ENCODE measurements at places on chromosomes 12 and 14.

DNA sequence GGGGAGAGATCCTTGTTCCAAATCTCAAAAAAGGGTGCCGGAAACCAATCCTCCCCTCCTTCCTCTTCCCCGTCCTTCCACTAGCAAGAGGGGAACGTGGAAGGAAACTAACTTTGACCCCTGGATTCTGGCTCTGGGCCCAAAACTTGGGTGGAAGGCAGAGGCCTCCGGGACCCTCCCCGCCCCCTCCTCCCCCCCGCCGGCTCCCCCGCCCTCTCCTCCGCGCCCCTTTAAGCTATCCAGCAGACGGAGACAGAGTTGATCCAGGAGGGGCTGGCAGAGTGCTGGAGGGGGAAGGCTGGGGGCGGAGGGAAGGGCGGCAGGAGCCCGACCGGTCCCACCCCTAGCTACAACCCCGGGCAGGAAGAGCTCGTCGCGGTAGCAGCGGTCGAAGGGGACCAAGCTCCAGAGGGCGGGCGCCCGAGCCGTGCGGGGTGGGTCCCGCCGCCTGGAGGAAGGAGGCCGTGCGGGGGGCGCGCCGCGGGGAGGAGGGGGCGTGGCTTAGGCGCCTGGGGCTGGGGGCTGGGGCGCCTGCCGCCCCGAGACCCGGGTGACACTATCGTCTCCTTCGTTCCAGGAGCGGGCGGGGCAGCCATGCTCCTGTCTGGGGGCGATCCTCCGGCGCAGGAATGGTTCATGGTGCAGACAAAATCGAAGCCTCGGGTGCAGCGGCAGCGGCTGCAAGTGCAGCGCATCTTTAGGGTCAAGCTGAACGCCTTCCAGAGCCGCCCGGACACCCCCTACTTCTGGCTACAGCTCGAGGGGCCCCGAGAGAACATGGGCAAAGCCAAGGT lies at the start of gene NYNRIN:
Gene NYNRIN, plus strand, starts transcription at position 351 of the 794 bp plus-strand sequence. Its CDS starts 244 bp downstream, at position 595.
- DNase-seq, result peak; percentile 93

DNA sequence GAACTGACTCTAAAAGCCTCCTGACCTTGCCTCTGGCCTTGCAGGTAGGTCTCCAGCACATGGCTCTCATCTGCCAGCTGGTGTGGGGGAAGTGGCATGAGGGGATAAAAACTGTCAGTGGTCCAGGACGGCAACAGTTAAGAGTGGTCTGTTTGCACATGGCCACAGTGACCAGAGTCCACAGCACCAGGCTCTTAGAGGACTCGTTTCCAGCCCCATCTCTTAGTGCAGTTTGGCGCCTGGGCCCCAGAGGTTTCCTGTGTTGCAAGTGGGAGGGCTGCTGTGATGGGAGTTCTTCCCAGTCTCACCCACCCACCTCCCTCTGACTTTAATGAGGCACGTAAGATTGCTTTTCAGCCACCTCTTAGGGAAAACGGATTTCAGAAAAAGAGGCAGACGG lies 37.0 kb downstream of the APPL2 start:
- no peak for DNase-seq

- DNase-seq, result peak; percentile 83
Observed at GRCh38 chr12:53952871-53953734, 1.6 kb upstream of the HOXC12 start.

GRCh38 chr12:124369827-124370378 lies 75.0 kb downstream of the RFLNA start:
- no peak for DNase-seq

- peak; percentile 31 for DNase-seq
Observed at GRCh38 chr12:131351319-131352028, 359.4 kb upstream of the SFSWAP start.

- no peak for DNase-seq
Observed at GRCh38 chr12:78540606-78541336, 323.8 kb upstream of the SYT1 start.

GRCh38 chr12:117091758-117092510 lies 7.3 kb downstream of the TESC start:
- DNase-seq, result no peak

DNA sequence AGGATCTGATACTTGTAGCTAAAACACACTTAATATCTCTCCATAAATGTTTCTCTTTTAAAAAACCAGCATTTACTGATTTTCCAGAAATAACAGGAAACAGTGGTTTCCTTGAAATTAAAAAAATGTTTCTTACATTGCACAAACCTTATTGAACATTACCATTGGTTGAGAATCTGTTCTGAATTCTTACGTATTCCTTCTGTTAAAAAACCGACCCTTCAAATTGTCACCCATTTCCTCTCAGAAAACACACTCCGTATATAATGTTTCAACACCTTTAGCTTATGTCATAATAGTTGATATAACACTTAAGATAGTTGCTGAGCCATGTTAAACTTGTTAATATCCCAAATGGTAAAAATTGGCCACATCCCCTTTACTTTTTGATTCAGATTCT lies 51.2 kb downstream of the MSRB3 start:
- DNase-seq, result no peak

GRCh38 chr12:2652401-2653081 lies 142.2 kb upstream of the FKBP4 start:
- DNase-seq, result peak; percentile 91

DNA sequence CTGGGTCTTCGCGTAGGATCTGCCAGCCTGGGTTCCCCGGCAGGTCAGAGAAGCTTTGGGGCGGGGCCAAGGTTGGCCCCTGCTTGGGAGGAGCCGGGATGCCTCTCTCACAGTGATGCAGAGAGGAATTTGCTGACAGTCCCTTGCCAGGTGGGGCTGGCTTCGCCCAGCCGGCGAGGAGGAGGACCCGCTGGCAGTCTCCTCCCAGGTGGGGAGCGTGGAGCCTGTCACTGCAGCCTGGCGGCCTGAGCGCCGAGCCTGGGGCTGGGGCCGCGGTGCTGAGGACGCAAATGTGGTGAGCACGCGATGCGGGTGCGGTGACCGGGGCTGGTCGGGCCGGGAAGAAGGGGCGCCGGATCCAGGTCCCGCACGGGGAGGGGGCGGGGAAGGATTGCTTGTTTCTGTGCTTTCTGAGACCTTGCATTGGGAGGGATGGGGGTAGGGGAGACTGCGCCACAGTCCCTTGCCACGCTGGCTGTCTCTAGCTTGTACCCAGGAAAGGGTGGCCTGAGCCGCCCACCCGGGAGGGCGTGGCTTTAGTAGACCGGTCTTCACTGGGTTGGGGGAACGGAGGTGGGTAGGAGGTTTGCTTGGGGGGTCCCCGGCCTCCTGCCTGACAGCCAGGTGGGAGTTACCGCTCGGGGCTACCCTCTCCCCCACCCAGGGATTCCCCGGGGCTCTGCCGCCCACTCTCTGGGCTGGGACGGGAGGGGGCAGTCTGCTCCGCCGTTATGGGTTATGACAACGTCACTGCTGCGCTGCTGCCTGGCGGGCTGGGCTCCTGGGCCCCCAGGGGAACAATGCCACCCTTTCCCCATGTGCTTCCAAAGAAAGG lies at the start of gene TMEM63C:
Gene TMEM63C, plus strand, starts transcription at position 196 of the 835 bp plus-strand sequence. CDS start 37,016 bp downstream, outside the sequence.
- DNase-seq, result peak; percentile 98

GRCh38 chr12:20596061-20596460 lies 99.1 kb upstream of the SLCO1C1 start:
- DNase-seq, result no peak

DNA sequence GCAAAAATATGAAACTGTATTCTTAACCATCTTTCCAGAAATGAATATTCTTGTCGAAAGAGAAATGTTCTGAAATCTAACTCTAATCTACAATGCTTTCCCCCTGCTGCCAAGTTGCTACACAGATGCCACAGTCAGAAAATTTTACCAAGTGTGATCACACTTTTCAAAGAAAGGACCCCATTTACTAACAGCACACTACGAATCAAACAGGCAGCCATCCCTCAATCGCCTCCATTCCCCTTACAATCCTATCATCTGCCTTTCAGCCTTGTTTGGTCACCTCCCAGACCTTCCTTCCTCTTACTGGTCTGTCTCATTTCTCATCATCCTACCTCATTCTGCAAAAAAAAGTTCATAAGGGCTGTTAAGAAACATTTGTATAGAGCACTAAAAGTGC lies 190.1 kb downstream of the MED13L start:
- no peak for DNase-seq

DNA sequence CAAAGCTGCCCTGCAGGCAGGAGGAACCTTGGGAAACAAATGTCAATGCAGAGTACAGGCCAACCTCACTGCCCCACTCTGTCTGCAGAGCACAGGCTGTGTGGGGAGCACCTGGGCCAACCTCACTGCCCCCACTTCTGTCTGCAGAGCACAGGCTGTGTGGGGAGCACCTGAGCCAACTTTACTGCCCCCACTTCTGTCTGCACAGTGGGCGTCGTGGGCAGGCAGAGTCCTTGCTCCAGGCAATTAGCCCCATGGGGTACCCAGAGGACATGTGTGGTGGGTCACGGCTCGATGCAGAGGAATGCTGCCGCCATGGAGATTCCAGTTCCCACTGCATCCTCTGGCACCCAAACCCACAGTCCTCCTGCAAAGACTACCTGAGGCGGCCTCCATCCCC lies 26.2 kb downstream of the BRF1 start:
- DNase-seq, result no peak

GRCh38 chr12:66066137-66066928 lies 64.2 kb downstream of the LLPH start:
- no peak for DNase-seq

All from H7 (cell line).